T-helper 1 cell (primary cell): ENCODE measurements at places on chromosomes 6 and 20.

DNA sequence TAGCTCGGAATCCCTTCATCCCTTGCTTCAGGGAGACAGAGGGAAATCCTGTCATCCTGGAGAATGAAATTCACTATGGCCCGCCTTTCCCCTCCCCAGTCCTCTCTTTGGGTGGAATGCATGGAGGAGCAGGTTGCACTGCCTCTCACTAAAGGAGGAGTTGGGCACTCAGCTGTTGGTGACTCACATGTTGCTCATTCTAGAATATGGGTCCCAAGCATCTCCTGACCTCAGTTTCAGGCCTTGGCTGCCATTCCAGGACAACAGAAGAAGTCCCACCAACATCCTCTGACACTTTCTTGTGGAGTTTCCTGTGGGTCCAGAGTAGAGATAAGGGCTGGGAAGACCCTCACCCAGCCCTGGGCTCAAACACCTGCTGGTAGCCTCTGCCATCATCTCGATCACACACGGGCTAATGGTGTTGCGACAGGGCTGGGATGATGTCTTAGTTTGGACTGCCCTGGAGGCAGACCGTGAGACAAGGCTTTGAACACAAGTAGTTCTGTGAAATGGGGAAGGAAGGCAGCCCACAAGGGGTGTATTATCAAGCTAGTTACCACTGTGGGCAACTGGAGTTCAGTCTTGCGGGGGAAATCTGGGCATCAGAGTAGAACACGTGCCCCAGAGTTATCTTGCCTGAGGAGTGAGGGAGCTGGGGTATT is 52.4 kb upstream of the RNF24 start:
- DNase-seq: no peak

GRCh38 chr6:88358846-88359245 is 192.7 kb upstream of the CNR1 start:
- DNase-seq: no peak

DNA sequence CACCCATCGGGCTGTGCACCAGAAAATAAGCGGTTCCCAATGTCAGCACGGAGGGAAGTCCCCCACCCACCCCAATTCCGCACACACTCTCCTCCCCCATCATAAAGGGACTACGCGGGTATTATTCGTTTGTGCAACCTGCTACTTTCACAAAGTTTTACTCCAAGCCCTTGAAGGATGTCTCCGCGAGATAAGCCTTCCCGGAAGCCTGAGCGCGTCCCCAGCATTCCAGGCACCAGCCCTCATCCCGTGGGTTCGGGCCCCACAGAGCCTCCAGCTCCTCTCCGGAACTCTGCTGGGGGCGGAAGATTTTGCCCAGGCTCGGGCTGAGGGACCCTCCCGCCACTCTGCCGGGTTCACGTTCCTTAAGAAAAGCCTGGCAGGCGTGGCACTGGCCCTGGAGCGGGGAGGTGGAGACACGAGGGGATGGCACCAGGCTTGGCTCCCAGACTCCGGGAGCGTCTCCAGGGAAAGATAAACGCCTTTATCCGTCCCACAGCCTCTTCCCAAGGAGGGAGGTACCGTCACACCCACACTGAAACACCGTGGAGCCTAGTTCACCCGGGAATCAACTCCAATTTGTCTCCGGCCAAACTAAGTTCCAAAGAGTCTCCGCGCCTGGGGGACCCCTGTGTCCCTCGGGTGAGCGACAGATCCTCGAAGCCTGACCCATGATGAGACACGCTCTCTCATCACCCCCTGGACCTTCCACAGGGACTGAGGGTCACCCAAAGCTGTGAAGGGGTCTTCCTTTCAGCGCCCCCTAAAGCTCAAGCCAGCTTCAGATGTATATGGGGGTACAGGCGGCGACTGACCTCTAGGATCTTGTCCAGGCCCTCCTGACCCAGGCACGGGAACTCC is 934 bp downstream of the KCNK5 start:
- no peak for DNase-seq

- DNase-seq: no peak
Observed at GRCh38 chr6:94956910-94957309, 620.4 kb upstream of the MANEA start.

GRCh38 chr20:35146299-35146919 is 727 bp downstream of the EDEM2 start:
- no peak for DNase-seq

- DNase-seq: no peak
Observed at GRCh38 chr6:63572747-63573075, 431 bp downstream of the LOC128125822 start.

DNA sequence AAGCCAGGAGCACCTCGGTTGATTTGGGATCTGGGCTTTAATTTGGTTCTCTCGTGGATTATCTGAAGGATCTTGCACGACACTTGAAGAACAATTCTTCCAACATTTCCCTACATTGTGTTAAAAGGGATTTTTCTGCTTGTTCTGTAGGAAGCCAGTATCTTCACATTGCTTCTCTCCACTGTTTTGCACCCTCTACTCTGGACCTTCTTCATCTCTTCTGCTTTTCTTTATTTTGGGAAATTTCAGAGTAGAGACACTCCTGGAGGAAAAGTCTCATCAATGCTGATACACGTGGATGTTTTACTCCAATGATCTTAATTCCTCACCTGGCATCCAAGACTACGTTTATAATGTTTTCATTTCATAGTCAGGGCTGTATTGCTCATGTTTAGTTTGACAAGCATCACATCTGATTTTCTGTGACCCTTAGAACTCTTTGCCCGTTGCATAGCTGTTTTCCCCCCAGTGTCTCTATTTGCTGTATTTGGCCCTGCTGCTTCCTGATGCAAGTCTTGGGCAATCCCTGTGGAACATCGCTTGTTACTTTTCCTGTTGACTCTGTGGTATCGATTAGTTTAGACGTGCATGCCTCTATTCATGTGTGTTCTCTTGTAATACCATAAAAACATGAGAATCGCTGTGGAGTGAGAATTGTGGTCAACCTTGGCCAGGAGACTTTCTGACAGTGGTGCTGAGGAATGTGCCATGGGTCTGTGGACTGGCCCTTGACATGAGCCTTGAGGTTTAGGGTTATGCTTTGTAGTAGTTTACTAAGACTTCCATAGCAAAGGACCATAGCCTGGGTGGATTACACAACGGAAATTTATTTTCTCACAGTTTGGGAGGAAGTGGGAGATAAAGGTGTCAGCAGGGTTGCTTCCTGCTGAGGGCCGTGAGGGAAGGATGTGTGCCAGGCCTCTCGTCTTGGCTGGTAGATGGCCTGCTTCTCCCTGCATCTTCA is 12.5 kb downstream of the PLCB1 start:
- DNase-seq: no peak

GRCh38 chr6:18090349-18090786 is 32.1 kb downstream of the NHLRC1 start:
- DNase-seq: no peak

DNA sequence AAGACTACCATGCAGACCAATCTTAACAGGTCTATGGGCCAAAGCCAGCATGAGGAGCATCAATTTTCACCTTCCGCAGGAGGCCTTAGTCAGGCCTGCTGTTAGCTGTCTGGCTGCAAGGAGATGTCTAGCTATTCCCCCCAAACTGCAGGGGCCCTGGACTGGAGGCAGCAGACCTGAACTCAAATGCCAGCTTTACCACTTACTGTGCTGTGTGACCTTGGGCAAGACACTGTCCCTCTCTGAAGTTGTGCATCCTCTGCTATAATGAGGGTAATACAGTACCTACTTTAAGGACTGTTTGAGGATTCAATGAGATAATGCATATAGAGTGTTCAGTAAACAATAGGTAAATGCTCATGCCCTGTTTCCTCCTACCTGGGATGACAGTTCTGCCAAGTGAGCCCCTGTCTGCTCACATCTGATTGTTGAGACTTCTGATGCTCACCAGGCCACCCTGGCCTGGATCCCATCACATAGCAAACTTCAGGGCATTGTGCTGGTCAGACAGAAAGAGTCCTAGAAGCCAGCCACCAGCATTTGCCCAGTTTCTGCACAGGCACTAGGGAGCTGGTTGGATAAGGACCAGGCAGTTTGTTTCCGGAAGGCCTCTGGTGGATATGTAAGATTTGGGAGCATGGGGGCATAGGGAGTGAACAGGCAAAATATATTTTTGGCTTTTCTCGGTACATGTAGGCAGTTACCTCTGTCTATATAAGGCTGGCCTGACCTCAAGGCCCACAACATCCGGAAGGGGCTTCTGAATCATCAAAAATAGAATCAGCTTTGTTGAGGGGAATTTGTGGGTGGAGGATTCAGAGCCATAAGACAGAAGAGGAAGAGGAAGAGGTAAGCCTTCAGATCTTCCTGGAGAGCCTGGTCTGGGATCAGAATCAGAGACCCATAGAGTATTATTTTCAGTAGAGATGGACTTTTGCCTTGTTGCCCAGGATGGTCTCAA is 2.3 kb upstream of the OCSTAMP start:
- no peak for DNase-seq

DNA sequence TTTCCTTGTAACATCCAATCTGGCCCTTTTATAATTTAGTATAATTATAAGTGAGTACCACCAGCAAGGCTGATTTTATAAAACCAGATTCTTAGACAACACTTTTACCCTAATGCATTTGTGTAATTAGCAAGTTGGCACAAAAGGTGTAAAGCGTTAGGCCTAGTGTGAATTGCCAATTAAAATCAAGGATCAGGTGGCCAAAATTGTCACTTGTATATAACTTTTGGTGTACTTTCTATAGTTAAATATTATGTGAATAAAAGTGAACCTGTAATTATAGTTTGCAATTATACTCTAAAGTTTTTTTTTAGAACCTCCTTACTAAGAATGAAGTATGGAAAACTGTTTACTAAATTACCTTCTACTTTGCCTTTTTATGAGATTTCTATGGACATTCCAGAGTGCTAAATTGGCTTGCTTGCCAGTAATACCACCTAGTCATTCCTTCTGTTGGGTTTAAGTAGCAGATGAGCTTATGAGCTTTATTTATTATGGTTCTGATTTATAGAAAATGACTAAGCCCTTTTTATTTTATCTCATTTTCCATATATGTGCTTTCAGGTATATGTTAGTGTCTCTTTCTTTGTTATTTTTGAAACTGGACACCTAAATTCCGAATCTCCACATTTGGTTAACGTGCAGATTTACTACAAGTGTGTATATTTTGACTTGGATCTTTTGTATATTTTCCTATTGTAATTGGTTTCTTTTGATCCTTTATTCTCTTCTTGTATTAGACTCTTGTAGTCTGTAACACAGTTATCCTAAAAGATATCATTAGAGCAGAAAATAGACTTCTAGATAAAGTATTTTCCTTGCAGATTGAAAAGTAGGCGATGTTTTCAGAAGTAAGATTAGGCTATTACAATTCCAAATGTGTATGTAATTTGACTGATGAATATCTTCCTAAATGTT is 3.9 kb downstream of the STXBP5 start:
- no peak for DNase-seq

DNA sequence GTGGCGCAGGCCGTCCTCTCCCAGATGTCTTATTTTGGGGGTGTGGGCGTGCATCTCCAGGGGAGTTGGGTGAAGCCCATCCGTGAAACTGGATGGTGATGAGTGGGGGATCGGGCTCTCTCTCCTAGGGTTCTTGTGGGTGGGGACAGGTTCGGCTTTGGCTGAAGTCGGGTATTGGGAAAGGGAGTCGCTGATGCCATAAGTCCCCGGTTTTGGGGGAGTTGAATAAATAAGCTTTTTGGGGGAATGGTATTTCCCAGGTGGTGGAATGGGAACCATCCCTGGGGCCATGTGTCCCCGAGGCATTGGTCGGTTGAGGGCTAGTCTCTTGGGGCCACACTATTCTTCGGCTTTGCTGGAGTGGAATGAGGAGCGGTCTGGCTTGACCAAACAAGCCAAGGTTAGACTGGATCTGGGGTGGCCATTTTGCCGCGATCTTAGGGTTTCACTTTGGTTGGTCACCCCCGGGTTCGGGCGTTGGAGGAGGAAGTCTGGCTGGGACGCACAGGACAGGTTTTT is 481 bp downstream of the ZNF133 start:
- no peak for DNase-seq

DNA sequence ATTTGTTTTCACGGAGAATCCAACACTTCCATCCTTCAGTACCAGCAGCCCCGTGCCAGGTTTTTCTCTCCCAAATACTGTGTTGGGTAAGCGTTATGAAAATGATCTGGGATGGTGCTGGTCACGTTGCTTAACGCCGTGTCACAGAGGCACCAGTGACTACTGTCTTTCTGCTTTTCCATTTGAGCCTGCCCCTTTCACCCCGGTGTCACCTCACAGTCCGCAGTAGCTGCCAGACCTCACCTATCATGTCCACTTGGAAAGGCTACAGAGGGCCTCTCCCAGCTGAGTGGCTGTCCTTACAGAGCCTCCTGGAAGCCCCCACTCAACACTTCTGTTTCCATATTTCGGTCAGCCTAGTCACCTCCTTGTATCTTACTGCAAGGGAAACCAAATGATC is 176.5 kb upstream of the ARID1B start:
- no peak for DNase-seq

GRCh38 chr6:42199106-42199981 is 4.6 kb upstream of the GUCA1B start:
- DNase-seq: no peak

GRCh38 chr20:14948416-14948815 is 611.0 kb upstream of the FLRT3 start:
- no peak for DNase-seq

- no peak for DNase-seq
Observed at GRCh38 chr6:118864341-118865099, 29.4 kb upstream of the ASF1A start.

- DNase-seq: no peak
Observed at GRCh38 chr6:161613711-161614110, 339.9 kb upstream of the AGPAT4 start.

GRCh38 chr6:34157236-34157830 is 11.4 kb upstream of the GRM4 start:
- DNase-seq: no peak

DNA sequence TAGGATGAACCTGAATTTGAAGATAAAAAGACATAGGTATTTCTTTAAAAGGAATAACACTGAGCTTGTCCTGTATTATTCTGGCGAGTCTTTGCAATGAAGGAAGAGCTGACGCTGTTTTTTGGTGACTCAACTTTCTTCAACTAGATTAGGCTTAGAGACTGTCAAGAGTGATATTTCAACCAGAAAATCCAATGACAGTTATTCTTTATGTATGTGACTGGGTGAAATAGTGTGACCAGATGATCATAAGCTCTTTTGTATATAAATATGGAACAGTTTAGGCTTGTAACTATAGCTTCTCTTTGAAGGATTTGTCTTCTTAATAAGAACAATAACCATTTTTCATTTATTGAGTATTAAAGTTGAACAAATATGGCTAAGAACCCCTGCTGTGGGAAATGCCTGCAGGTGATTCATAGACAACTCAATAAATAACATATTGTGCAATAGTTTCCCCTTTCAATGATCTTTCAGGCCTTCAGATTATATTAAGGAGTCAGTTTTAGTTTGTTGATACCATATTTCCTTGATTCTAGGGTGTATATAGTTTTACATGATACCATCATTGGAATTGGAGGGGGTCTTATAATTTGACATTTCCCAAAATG is 265.6 kb upstream of the JAG1 start:
- no peak for DNase-seq

GRCh38 chr6:34638834-34639736 is 57.5 kb downstream of the ILRUN start:
- DNase-seq: no peak

GRCh38 chr6:90695316-90695715 is 108.4 kb upstream of the MAP3K7 start:
- no peak for DNase-seq

GRCh38 chr20:41272339-41272738 is 45.2 kb downstream of the ZHX3 start:
- DNase-seq: no peak
